ENCODE measurements at places on chromosomes 16 and 17.
A peak's percentile ranks its signal among the peaks of the same experiment; 100 is the strongest.

- DNase-seq, result no peak
Measured at GRCh38 chr17:5958850-5959249, 111.3 kb upstream of the WSCD1 start.

GRCh38 chr17:3276126-3276525 is 22.0 kb downstream of the OR3A1 start:
- no peak for DNase-seq

GRCh38 chr17:77884019-77884418 is 74.5 kb upstream of the TNRC6C start:
- DNase-seq, result no peak

DNA sequence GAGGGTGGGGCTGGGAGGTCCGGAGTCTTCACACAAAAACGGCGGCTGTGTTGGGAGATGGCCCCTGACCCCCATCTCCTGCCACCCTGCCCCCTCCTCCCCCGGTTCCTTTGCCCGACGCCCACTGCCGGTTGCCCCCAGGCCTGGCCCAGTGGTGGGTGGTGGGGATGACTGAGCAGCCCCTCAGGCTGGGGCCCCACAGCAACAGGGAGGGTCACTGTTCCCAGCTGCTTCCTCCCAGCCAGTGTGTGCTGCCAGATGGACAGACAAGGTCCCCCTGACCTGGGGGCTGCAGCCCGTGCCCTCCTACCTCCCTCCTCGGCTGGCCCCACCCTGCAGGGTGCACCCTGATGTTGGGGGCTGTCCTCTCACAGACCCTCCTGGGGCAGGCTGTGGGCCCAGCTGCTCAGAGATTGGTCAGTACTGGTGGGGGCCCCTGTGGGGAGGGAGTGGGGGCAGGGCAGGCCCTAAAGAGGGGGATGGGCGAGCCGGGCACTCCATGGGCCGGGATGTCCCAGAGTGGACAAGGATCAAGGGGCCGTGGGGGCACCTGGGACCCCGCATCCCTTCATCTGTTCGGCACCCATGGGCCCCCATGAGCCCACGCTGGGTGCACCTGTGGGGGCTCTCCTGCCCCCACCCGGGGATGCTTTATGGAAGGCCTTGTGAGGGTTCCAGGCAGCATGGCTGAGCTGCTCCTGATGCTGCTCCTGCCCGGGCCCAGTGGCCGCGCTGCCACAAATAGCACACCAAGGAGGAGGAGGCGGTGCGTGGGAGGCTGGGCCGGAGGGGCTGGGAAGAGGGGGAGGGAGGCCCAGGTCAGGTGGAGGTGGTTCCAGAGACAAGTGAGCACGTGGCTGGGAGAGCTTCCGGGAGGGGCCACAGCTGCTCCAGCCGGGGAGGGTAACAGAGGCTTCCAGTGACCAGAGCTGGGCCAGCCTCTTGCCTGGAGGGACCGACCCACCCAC is 5.1 kb downstream of the C1QTNF8 start:
- DNase-seq, result no peak

- no peak for DNase-seq
Measured at GRCh38 chr17:66715745-66716156, 119.2 kb upstream of the CACNG5 start.

GRCh38 chr17:37170881-37171425 is 204.8 kb upstream of the C17orf78 start:
- no peak for DNase-seq

- peak; percentile 90 for DNase-seq
Measured at GRCh38 chr16:23149267-23149992, at the start of gene USP31. USP31 (minus strand) TSS chr16:23149452; CDS start chr16:23149270, 182 bp downstream.

DNA sequence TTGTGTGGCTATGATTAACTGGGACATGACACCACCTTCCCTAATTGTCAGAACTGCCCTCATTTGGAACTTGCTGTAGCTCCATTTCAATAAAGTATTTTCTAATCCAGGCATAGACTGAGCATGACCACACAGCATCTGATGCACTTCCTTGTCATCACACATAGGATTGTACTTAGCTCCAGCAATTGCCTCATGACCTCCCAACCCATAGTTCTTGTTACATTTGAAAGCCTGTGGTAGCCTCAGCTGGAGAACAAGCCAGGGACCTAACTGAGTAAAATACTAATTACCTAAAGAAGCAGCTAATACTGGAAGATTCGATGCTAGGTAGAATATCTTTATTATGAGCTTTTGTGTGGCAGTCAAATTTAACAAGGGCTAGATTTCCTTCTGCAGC is 187.3 kb upstream of the KIF2B start:
- no peak for DNase-seq

- DNase-seq, result no peak
Measured at GRCh38 chr16:31079342-31079944, 5.2 kb downstream of the ZNF646 start.

DNA sequence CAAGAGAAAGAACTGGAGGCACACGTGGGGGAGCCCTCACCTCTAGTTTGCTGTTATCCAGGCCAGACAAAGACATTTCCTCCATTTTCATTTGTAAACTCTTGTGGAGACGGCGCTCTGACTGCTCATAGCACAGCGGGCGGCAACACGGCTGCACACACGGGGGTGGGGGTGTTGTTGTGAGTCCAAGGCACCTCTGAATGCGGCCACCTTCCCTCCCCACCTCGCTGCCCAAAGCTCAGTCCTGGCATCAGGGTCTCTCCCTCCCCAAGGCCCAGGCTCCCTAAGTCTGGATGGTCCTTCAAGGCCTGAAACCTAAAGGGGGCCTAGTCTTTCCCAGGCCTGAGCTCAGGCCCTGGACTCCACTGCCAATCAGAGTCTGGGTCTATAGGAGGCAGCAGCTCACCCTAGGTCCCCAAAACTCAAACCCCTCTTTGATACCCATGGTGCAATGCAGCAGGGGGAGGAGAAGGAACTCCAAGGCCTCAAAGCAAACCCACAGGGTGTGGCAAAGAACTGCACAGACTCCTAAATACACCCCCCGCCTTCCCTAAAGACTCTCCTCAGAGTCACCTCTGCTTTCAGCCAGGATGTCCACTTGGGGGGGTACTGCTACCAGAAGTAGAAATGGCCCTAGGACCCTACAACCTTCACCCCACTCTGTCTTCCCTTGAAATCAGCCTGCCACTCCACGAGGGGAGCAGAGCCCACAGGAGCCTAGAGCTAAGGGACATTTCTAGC is 1.5 kb downstream of the ATXN7L3 start:
- no peak for DNase-seq

Data from liver (tissue), 10 donors.